ENCODE measurements at places on chromosomes 3 and 15.

GRCh38 chr3:58074116-58074715 lies 66.0 kb downstream of the FLNB start:
- DNase-seq = no peak

- no peak for DNase-seq
Measured at GRCh38 chr15:78880813-78881212, 8.1 kb downstream of the MORF4L1 start.

- no peak for DNase-seq
Measured at GRCh38 chr3:38843898-38844297, 27.9 kb upstream of the SCN10A start.

DNA sequence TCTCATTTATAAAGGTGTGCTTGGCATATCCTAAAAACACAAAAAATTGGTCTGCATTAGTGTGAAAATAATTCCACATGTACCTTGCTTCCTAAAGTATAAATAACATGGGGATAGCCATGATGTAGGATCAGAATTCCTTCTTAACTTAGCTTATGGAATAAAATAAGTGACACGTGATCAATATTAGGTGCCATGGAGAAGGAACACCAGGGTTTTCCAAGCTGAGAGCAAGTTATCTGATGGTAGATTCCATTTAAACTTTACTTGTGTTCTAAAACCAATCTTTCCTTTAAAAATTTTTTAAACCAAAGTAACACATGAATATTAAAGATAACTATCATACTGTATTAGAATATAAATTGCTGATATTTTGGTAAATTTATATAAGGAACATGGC lies 300.5 kb downstream of the ZPLD1 start:
- no peak for DNase-seq

GRCh38 chr3:188007897-188008296 lies 146.1 kb upstream of the LPP start:
- DNase-seq = no peak

DNA sequence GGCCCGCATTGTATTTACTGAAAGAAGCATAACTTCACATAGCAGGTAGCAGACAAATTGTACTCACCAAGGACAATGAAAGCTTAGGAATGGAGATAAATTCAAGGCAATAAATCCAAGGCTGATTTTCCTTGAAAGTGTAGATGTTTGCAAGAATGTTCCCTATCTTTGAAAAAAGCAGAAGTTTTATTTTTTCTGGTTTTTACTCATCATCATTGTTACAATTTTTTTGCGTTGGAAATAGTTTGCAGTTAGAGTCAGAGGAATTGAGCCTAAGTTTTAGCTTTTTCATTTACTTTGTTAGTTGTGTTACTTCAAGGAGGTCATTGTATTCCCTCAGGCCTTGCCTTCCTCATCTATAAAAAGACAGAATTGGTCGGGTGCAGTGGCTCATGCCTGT lies 213.9 kb upstream of the TBL1XR1 start:
- DNase-seq = no peak

GRCh38 chr3:64621275-64621674 lies 66.5 kb downstream of the ADAMTS9 start:
- DNase-seq = no peak

- no peak for DNase-seq
Measured at GRCh38 chr3:52039426-52039825, 16.9 kb downstream of the DUSP7 start.

DNA sequence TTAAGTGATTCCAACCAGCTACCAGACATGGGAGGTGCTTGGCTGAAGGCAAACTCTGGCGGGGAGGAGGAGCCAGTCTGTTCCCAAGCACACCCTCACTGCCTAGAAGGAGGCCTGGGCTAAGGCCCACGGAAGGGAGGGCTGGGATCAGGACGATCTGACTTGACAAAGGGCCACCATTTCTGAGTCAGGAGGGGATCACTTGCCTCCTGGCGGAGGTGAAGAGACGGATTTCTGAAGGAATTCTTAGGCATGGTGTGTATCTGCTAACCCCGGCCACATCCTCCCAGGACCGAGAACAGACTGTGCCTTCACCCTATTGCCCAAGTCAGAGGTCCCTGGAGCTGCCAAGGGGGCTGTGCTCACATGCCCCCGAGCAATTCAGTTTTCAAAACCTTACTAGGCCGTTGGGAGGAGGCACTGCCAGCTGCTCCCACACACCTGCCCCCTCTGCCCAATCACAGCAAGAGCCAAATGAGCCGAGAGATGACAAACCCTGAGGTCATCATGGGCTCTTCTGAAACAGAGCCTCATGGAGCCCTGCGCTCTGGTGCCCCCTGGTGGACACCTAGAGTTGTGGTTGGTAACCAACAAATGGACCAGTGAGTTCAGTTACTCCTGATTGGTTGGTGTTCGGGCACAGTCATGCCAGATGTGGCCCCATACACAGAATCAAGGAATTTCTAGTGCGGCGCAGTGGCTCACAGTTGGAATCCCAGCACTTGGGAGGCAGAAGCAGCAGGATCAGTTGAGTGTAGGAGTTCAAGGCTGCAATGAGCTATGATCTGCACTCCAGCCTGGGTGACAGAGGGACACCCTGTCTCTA lies 6.5 kb upstream of the TNK2 start:
- DNase-seq = no peak

- no peak for DNase-seq
Measured at GRCh38 chr3:42043099-42043813, 47.9 kb upstream of the TRAK1 start.

All from cerebellar nuclear complex (tissue), 1 donor.